ENCODE measurements at places on chromosomes 4 and X.

- DNase-seq = peak; percentile 99
- H3K27ac ChIP-seq = peak within 1 kb of the TSS; percentile 97
- peaks cover 35% of the 10 kb centered on the region for H3K36me3 ChIP-seq
- no peaks in the 10 kb centered on the region for H3K27me3 ChIP-seq
Measured at GRCh38 chrX:1391707-1392375, at the start of gene SLC25A6. Gene SLC25A6 (minus strand): TSS chrX:1392113. CDS start chrX:1392009, 104 bp downstream.

GRCh38 chrX:21926116-21926515 is 14.4 kb upstream of the SMS start:
- H3K4me3 ChIP-seq = no peak overlapping the region
- no peak overlapping the region for H3K27ac ChIP-seq
- H3K27me3 ChIP-seq = no peaks in the 10 kb centered on the region
- no peaks in the 10 kb centered on the region for H3K36me3 ChIP-seq
- H3K4me1 ChIP-seq = no peaks in the 10 kb centered on the region

DNA sequence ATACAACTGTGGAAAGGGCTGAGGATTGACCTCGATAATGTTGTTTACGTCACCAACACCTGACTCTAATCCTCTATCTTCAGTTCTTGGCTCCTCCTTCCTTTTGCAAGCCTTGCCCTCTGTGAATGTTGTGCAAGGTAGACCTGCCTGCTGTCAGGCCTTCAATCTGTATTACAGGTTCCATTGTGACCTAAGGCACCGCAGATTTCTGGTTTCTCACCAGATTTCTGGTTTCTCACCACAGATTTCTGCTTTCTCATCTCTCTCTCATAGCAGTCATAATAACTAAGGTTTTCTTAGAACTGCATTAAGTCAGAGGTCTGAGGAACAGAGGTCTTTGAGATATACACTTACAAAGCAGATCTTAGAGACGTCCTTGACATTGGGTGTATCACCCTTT is 51.5 kb upstream of the ETNPPL start:
- H3K4me1 ChIP-seq = no peaks in the 10 kb centered on the region
- H3K27ac ChIP-seq = no peak overlapping the region
- H3K27me3 ChIP-seq = no peaks in the 10 kb centered on the region

DNA sequence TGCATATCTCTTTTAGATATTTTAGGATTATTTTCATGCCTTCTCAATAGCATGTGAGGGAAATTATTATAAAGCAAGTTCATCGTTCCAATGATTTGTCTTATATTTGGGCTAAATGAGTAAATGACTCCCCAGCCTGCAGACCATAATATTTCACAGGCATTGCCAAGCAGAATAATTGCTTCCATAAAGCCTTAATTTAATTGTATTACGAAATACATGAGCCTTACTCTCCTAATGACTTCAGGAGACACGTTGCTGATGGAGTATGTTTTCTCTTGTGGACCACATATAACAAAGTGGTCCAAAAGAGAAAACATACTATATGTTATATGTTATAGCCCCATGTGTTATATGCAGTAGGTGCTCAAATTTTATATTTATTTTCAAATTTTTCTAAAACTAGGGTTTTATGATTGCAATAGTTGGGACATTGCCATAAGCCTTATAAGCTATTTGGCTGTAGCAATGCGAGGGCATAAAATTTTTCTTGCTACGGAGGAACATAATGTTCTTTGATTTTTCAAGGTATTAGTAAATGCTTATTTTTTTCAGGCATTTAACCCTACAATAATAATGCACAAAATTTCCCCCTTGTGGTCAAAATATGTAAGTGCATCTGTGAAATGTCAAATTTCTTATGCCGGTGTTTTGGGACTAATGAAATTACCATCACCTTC is 26.2 kb upstream of the TMPRSS11D start:
- H3K27me3 ChIP-seq = no peaks in the 10 kb centered on the region
- no peak overlapping the region for H3K27ac ChIP-seq
- H3K4me3 ChIP-seq = no peak overlapping the region
- no peak for DNase-seq
- no peaks in the 10 kb centered on the region for H3K4me1 ChIP-seq

GRCh38 chrX:78517124-78517523 is 142.0 kb downstream of the RTL3 start:
- peak overlapping the region; percentile 48 for H3K27ac ChIP-seq
- H3K36me3 ChIP-seq = no peaks in the 10 kb centered on the region
- peak; percentile 89 for DNase-seq

GRCh38 chrX:127459790-127460189 is 592.4 kb downstream of the ACTRT1 start:
- DNase-seq = no peak
- no peaks in the 10 kb centered on the region for H3K36me3 ChIP-seq
- no peaks in the 10 kb centered on the region for H3K27me3 ChIP-seq
- H3K4me3 ChIP-seq = no peak overlapping the region
- no peak overlapping the region for H3K27ac ChIP-seq

DNA sequence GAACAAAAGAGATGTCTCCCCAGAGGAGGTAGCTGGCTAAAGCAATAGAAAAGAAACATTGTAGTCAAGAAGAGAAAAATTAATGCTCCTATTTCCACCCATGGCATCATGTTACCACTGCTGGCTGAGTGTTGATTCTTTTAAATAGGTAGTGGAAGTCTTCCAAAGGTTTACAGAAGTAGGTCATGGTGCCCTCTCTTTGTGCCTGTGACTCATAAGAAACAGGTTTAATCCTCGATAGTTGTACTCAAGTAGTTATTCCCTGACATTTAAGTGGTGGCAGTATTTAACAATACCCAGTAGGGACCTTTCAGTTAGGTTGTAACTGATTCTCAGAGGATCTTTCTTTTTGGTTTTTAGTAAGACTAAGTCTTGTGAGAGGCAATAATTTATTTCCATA is 247.8 kb downstream of the TEX13A start:
- no peak overlapping the region for H3K27ac ChIP-seq
- H3K27me3 ChIP-seq = no peaks in the 10 kb centered on the region
- no peak for DNase-seq
- no peaks in the 10 kb centered on the region for H3K4me1 ChIP-seq
- no peak overlapping the region for H3K4me3 ChIP-seq
- H3K36me3 ChIP-seq = no peaks in the 10 kb centered on the region

GRCh38 chrX:53356186-53356585 is 66.3 kb downstream of the SMC1A start:
- H3K4me1 ChIP-seq = no peaks in the 10 kb centered on the region
- no peaks in the 10 kb centered on the region for H3K36me3 ChIP-seq
- no peak overlapping the region for H3K27ac ChIP-seq
- DNase-seq = no peak

DNA sequence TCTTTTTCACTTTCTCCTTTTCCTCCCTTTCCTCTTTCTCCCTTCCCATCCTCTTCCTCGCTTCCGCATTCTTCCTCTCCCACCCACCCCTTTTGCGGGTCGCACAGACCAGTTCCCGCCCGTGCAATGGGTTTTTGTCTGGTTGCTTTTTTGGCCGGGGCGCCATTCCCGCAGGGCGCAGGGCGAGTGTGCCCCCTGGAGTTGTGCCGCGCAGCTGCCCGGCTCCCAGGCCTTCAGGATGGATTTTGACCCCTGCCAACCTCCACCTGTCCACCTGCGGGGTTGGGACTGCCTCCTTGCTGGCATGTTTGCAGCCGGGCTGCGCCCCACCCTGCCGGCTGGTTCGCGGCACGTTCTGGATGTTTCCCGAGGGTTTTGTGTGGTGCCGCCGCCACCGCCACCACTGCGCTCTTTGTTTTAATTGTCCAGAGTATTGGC is 578 bp upstream of the SEL1L3 start:
- peaks cover 40% of the 10 kb centered on the region for H3K4me1 ChIP-seq
- peak overlapping the region; percentile 29 for H3K27ac ChIP-seq
- peak overlapping the region; percentile 48 for H3K4me3 ChIP-seq
- no peaks in the 10 kb centered on the region for H3K36me3 ChIP-seq
- H3K27me3 ChIP-seq = no peaks in the 10 kb centered on the region
- no peak for DNase-seq

DNA sequence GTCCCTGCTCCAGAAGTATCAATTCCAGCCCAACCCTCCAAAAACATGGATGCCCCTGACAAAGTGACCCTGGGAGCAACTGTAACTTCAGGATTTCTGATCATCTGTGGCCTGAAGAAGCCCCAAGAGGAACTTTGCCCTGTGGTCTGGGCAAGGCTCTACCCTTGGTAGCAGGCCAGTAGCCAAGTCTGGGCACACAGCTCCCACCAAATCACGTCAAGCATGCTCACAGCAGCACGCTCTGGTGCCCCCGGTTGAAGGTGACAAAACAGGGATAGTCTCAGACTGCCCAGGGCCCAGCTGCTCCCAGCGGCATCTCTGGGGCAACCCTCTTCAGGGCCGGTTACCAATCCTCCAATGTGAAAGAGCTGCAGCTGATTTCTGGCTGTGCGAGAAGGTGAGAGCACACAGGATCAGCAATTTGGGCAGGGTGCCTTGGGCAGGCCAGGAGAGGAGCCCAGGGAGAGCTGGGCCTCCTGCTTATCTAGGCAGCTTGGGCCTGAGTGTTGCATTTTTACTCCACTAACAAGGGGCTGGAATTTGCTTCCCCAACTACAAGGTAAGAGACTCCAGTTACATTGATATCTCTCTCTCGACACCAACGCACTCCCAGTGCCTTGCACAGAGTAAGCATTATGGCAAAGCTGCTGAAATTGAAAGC is 418.1 kb downstream of the BCOR start:
- no peaks in the 10 kb centered on the region for H3K4me1 ChIP-seq
- H3K27me3 ChIP-seq = no peaks in the 10 kb centered on the region
- no peaks in the 10 kb centered on the region for H3K36me3 ChIP-seq
- H3K27ac ChIP-seq = no peak overlapping the region
- no peak overlapping the region for H3K4me3 ChIP-seq

DNA sequence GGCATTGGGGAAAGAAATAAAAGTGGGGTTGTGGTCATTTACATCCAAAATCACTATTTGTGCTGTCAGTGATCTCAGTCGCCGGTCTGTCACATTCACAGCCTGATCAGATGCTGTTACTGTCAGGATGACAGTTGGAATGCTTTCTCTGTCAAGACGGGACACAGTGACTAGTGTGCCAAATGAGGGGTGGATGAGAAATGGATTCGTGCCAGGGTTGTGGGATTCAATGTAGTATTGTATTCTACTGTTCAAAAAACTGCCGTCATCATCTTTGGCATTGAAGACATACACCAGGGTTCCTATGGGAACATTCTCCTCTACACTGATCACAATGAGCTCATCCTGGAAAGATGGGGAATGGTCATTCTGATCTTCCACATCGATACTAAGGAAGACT is 171.1 kb downstream of the DCHS2 start:
- no peaks in the 10 kb centered on the region for H3K36me3 ChIP-seq
- no peak for DNase-seq
- H3K4me3 ChIP-seq = no peak overlapping the region

GRCh38 chrX:120791013-120791643 is 84.5 kb downstream of the CT47B1 start:
- no peak overlapping the region for H3K27ac ChIP-seq
- H3K4me1 ChIP-seq = no peaks in the 10 kb centered on the region
- peaks cover 2% of the 10 kb centered on the region for H3K27me3 ChIP-seq
- DNase-seq = no peak
- H3K36me3 ChIP-seq = no peaks in the 10 kb centered on the region
- no peak overlapping the region for H3K4me3 ChIP-seq

DNA sequence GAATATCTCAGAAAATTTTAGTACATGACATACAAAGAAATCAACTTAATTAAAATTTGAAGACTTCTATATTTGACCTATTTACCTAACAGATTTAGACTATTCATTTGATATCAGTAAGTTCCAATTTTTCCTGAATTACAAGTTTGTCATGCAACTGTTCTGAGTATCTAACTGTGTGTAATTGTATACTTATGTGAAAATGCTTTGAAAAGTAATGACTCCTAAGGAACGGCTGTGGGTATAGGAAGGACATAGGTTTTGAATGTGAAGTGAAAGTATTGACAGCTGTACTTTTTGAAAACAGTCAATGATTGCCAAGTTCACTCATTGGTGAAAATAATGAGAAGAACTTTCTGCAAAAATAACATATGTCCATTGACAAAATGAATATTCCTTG is 2.9 kb downstream of the GRIA2 start:
- no peaks in the 10 kb centered on the region for H3K4me1 ChIP-seq
- H3K36me3 ChIP-seq = no peaks in the 10 kb centered on the region
- no peak overlapping the region for H3K27ac ChIP-seq
- H3K4me3 ChIP-seq = no peak overlapping the region

DNA sequence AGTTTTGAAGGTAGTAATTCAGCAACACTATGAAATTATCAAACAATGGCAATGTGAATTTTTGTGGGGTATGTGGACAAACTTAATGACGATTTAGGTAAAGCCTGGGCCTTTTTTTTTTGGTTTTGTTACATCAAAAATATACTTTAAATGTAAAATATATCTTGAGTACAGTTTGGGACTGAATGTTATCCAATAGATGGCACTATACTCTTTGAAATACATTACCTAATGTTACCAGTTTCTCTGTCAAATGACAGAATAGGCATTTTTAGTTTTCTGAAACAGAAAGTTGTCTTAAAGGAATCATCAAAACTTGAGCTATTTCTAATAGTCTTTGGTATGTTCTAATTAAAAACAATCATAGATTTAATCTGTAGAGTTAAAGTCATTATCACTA is 1651.9 kb downstream of the C4orf33 start:
- H3K36me3 ChIP-seq = no peaks in the 10 kb centered on the region
- no peak overlapping the region for H3K27ac ChIP-seq
- DNase-seq = no peak
- no peaks in the 10 kb centered on the region for H3K4me1 ChIP-seq
- H3K27me3 ChIP-seq = no peaks in the 10 kb centered on the region
- H3K4me3 ChIP-seq = no peak overlapping the region

GRCh38 chr4:46444318-46445000 is 54.5 kb upstream of the GABRA2 start:
- no peaks in the 10 kb centered on the region for H3K27me3 ChIP-seq
- H3K36me3 ChIP-seq = no peaks in the 10 kb centered on the region
- H3K4me3 ChIP-seq = no peak overlapping the region
- no peaks in the 10 kb centered on the region for H3K4me1 ChIP-seq
- no peak for DNase-seq
- H3K27ac ChIP-seq = no peak overlapping the region

GRCh38 chrX:15939737-15940136 is 85.1 kb upstream of the AP1S2 start:
- no peaks in the 10 kb centered on the region for H3K36me3 ChIP-seq
- no peak for DNase-seq
- no peak overlapping the region for H3K27ac ChIP-seq
- H3K4me3 ChIP-seq = no peak overlapping the region

DNA sequence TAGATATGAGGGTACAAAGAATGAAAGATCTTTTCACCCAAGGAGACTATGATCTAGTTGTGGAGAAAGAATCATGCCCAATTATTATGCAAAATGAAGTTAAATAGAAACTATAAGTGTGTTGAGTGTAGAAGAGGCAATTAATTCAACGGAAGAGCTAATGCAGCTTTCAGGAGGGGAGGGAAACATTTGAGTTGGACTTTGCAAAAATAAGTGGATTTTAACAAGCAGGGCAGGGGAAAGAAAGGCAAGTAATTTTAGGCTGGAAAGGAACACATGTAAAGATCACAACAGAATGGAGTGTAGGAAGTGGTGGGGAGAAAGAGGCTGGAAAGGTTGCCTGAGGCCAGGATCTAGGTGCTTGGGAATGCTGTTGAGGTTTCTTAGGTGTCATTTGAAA is 44.1 kb downstream of the KLHL15 start:
- no peaks in the 10 kb centered on the region for H3K4me1 ChIP-seq
- no peak for DNase-seq
- no peak overlapping the region for H3K27ac ChIP-seq
- peaks cover 3% of the 10 kb centered on the region for H3K36me3 ChIP-seq

All from CD4-positive, CD25-positive, alpha-beta regulatory T cell (primary cell).